ENCODE measurements at places on chromosomes 1 and 21.
A peak's percentile ranks its signal among the peaks of the same experiment; 100 is the strongest.

GRCh38 chr1:200282497-200283122 lies 127.2 kb downstream of the ZNF281 start:
- DNase-seq = no peak

GRCh38 chr1:203871114-203871880 lies 9.9 kb downstream of the SNRPE start:
- peak; percentile 62 for DNase-seq

GRCh38 chr21:35882791-35883240 lies 177.5 kb downstream of the SETD4 start:
- no peak for DNase-seq

DNA sequence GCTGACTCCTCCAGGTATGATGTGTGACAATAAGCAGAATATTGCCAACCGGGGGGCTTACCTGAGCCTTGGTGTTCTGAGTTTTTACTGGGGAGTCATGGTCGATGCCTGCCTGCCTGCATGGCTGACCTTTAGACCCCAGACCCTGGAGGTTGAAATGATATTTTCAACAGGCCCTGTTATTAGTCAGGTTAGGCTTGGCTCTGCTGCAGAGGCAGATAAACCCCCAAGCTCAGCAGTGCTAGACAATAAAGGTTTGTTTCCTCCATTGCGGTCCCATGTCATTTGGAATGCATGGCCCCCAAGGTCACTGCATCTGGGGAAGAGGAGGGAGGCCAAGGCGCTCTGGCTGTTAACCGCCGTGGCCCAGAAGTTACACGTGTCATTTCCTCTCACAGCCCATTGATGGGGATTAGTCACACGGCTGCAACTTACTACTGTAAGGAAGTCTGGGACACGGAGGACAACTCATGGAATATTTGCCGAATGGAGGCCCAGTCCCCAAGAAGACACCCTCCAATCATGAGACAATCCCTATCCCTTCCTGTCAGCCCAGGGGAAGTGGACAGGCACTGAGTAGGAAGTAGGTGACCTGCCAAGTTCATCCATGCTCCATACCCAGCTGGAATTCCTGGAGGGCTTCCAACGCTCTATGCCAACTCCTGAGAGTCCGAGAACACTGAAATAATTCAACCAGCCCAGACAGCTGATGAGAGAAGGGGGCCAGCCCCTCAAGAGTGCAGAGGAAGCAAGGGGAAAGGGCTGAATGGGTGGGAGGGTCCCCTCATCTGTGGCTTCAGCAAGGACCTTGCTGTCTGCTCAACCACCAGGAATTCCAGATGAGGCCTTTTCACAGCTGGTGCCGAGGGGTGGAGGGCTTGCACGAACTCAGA lies 97.3 kb downstream of the TAS1R2 start:
- DNase-seq = no peak

DNA sequence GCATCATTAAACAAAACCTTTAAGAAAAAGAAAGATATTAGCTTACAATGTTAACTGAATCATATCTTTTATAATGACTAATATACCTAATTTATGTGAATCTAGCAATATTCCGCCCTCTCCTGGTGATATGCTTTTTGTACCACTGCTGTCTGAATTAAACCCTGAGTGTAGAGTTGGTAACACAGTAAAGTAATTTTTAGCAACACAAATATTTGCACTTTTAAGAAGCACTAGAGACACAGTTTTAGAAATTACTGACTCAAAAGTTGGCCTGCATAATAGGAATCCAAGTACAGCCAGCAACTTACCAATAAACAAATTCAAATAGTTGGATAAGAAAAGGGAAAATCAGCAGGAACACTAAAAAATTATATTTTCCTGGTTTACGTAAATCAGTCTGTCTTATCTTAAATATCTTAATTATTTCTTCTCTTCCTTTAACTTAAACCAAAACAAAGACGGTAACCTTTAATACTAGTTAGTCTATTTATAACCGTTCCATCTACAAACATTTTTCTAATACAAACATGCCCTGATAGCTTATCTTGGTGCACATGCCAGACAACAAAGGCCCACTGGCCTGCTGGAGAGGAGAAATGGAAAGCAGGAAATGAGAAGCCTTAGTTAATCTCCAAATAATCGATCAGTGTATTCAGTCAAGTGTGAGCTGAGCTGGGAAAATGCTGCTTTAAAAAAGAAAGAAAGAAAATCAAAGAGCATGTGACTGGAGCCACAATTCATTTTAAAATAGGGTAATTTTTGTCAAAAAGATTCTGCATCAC lies 246.0 kb downstream of the RERE start:
- DNase-seq = peak; percentile 67

- no peak for DNase-seq
Observed at GRCh38 chr1:153790966-153791647, 15.9 kb downstream of the SLC27A3 start.

DNA sequence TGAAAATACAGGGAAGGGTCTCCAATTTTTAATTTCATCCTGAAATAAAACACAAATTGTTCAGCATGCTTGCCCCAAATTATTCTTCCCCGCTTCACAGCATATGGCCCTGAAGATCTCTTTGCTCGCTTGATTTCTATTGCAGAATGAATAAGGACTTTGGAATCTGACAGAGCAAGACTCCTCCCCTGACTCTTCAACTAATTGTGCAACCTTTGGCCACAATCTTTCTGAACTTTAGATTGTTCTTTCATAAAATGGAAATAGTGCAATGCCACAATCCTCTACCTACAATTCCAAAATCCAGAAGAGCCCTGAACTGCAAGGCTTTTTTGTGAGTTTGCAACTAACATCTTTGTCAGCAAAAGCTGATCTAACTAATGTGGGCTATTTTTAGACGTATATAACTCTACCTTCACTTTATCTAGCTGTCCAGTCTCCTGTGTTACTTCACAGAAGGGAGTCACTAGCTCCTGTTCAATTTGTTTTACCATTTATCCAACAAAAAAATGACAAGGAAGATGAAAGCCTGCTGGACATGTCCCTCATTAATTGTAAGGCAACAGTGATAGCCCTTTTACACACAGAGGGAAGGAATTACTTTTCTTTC lies 13.4 kb downstream of the RNASEL start:
- no peak for DNase-seq

- no peak for DNase-seq
Observed at GRCh38 chr1:44554706-44555105, 119.6 kb downstream of the TMEM53 start.

DNA sequence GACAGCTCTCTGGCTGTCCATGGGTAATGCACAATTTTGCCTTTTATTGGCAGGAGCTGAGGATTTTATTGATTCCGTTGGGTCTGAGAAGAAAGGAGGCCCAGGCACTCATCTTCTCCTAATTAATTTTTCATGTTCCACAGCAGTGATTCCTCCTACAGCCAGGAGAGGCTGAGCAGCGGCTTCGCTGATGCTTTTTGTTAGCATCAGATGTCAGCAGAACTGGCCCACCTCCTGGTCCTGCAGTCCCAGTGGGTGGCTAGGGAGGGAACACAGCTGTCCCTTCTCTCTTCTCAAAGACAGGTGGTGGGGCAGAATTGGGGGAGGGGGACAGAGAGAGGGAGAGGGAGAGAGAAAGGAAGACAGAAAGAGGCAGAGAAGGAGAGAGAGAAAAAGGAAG lies 5.7 kb downstream of the MT1HL1 start:
- no peak for DNase-seq

GRCh38 chr1:213779228-213779627 lies 208.5 kb upstream of the PROX1 start:
- peak; percentile 39 for DNase-seq

DNA sequence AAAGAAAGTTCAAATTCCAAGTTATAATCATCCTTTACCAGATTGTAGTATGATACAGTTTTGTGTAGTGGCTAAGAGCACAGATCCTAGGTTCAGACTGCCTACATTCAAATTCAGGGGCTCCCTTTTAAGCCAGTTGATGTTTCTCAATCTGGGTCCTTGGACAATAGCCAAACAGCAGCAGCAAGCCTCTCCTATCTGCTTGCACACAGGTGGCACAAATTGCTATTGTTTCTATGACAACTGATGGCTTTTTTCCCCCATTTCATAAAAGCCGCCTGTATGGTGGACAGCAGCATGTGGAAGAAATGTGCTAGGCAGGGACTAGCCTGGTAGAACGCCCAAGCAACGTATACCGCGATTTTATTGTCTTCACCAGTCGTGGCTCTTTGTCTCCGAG lies 76.5 kb downstream of the S1PR1 start:
- no peak for DNase-seq

- DNase-seq = no peak
Observed at GRCh38 chr1:145992502-145992936, 3.9 kb downstream of the TXNIP start.

DNA sequence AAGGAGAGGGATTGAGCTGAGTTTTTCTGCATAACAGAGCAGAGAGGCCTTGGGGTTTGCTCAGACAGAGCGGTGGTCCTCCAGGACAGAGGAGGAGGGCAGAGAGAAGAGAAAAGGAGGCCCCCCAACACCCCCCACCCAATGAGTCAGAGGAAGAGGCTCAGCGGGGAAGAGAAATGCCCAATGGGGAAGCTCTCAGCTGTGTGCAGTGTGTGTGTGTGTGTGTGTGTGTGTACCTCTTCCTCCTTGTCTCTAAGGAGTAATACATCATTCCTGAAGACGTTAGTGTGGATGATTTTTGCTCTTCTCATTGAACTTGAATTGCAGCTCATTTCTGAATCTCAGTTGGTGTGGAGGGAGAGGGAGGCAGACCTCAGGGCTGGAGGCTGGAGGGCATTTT lies 8.7 kb downstream of the TMPRSS3 start:
- no peak for DNase-seq

DNA sequence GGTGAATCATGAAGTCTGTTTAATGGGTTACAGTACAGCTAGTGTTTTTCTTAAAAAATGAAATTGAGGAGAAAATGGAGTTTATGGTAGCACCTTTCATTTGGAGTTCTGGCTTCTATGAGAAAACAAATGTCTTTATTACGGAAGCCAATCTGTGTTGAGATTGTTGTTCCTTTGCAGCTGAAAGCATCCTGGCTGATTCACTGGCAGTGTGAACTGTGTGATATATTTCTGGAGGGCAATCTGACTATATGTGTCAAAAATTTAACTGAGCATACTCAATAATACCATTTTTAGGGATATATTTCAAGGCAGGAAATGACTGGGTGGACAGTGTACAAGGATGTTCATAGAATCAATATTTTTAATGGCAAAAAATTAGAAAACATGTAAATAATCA lies 46.6 kb upstream of the LYST start:
- no peak for DNase-seq

DNA sequence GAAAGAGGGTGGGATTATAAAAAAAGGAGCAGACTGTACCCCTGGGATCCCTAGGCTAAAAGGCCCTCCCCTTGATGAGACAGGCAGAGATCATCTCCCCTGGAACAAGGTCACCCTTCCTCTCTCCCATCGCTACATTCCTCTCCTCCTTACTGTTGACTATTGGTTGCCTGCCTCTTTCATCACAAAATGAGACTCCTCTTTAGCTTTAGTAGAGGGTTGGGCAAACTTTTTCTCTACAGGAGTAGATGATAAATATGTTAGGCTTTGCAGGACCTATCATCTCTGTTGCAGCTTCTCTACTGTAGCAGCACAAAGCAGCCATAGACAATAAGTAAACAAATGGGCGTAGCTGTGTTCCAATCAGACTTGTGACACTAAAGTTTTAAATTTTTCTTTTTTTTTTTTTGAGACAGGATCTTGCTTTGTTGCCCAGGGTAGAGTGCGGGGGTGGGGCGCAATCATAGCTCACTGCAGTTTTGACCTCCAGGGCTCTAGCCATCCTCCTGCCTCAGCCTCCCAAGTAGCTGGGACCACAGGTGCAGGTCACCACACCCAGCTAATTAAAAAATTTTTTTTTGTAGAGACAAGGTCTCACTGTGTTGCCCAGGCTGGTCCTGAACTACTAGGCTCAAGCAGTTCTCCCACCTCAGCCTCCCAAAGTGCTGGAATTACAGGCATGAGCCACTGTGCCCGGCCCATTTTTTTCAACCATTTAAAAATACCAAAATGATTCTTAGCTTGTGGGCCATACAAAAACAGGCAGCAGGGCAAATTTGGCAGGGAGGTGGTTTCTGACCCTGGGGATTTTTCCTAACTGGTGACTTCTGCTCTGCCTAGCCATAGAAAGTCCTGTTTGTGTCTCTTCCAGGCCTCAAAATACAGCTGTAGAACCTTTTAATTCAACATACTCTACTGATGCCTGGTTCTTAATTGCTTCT lies 15.1 kb downstream of the MCL1 start:
- no peak for DNase-seq

- DNase-seq = no peak
Observed at GRCh38 chr1:27144049-27144748, 10.7 kb downstream of the SLC9A1 start.

GRCh38 chr1:224059897-224060427 lies 53.9 kb upstream of the FBXO28 start:
- no peak for DNase-seq

GRCh38 chr21:42311160-42311559 lies 4.0 kb downstream of the TFF3 start:
- no peak for DNase-seq

GRCh38 chr1:177934927-177935326 lies 34.9 kb downstream of the SEC16B start:
- no peak for DNase-seq

DNA sequence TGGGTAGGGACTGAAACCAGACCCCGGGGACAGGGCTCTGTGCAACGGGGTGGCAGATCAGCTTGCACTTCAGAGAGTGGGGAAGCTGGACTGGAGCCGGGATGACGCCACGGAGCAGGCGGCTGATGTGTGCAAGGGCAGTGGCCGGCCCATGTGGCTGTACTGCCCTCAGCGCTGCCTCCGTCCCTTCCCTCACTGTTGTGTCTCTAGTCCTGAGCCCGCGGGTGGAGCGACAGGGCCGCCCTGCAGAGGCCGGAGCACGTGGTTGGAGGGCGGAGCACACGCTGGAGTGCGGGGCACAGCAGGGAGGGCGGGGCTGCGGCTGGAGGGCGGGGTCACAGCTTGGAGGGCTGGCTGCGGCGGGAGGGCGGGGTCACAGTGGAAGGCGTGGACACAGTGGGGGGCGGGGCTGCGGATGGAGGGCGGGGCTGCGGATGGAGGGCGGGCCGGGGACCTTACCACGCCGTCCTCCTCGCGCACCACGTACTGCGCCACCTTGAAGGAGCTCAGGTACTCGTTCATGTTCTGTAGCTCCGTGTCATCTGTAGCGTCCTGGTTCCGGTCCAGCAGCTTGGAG lies 52.4 kb downstream of the CHD5 start:
- peak; percentile 72 for DNase-seq

DNA sequence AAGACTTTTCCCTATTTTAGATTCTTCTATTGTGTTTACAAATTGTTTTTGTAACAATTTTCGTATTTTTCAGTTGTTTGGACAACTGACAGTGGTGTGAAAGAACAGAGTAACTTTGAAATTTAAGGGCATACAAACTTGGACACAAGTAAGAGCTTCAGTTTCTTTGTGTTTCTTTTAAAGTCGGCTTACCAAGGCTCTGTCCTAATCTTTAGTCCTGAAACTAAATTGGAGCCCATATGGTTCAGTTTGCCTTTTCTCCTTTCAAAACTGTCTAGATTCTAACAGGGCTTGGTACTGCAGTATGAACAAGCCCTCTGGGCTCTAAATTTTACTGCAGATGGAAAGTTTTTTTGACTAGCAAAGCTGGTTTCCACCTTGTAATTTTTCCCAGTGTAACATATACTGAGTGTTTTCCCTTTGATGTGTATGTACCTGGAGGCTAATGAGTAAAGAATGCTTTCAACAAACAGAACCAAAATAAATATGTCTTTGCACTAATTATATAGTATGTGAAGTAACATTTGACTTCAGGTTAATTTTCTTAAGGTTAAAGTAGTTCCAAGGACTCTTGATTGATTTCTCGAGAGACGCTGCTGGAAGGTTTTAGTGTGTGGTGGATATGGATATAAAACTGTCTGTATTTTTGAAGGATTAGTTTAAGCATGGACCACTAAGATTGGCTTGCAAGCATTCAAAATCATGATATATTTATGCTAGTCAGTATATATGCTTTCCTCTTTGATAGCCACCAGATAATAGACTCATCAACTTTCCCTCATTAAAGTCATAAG lies 4.1 kb downstream of the SNX27 start:
- no peak for DNase-seq
